Activated T-cell treated with anti-CD3 and anti-CD28 coated beads for 1 hour (primary cell): ENCODE measurements at places on chromosomes 7 and 10.

GRCh38 chr10:70684839-70685454 is 12.6 kb downstream of the ADAMTS14 start:
- DNase-seq: no peak

DNA sequence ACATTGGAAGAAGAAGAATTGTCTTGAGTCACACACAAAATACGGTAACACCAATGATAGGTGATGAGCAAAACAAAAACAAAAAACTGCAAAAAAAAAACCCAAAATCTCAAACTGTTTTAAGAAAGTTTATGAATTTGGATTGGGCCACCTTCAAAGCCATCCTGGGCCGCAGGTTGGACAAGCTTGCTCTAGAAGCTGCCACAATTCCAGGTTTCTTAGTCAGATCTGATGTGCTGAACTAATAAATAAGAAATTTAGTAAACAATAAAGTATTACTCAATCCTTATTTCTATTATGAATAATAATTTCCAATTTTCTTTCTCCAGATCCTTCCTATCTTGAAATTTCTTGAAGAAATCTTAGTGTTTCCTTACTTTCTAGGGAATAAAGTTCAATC is 10.0 kb downstream of the WASL start:
- DNase-seq: no peak

DNA sequence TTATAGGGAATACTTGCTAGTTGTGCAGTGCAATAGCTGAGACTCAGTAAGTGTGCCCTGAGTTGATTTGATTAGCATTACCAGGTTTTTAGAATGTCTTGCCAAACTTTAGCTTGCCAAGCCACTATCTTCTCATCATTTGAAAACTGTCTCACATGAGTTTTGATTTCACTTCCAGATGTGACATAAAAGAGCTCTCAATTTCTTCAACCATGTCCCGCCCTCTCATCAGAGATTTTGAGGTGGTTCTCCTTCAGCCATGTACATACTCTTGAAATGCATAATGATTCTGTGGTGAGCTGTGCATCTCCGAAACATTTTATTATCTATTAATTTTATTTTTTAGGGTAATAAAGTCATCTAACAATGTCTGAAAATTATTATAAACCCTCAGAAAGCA is 215.0 kb upstream of the SEMA3E start:
- DNase-seq: no peak

DNA sequence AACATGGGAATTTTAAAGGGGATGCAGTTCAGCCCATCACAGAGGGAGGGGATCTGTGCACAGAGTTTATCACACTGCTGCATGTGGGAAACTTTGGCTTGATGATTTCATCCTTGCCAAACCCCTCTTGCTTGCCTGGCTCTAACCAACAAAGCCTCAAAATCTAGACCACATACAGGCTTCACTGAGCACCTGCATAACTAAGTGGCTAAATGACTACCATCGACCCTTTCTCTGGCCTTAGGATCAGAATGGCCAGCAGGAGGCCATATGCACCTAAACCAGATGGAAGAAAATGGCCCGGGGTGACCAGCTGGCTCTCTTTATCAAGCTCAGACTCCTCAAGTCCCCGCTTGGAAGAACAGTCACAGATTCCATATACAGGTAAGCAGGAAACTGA is 15.6 kb upstream of the ZNF25 start:
- no peak for DNase-seq

- DNase-seq: no peak
Measured at GRCh38 chr10:129426606-129427005, 40.4 kb upstream of the MGMT start.

GRCh38 chr7:45028920-45029344 is 28.9 kb downstream of the CCM2 start:
- DNase-seq: no peak

DNA sequence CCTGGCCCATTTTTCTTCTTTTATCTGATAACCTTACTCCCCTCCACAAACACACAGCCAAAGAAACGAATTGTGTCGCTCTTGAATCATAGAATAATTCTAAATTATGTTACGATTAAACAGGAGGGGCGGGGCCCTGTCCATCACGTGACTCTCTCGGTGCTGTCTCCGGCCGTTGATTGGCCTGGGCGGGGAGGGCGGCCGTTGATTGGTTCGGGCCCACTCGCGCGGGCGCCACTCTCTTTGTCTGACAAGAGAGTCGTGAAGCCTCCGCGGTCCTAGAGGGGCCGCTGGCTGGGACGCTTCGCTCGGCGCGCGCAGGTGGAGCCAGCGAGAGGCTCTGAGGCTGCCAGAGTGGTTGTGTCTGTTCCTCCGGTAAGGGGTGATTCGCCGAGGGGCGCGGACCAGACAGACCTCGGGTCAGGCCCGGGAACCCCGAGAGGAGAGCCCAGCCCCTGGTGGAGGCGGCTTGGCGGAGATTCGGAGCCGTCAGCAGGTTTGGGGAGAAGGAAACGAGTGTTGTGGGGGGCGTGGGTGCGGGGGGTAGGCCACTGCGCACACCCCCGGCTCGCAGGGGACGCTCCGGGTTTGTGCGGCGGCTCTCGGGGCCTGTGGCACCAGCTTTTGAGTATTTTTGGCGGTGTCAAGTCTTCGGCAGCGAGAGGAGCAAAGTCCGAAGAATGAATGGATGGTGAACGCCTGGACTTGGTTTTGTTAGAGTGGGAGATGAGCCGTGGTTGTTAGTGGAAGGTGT is at the start of gene ZNF789:
ZNF789 (plus strand) TSS at position 330 of the 754 bp plus-strand sequence. CDS start 3,567 bp downstream, outside the sequence.
- DNase-seq: peak; percentile 98

DNA sequence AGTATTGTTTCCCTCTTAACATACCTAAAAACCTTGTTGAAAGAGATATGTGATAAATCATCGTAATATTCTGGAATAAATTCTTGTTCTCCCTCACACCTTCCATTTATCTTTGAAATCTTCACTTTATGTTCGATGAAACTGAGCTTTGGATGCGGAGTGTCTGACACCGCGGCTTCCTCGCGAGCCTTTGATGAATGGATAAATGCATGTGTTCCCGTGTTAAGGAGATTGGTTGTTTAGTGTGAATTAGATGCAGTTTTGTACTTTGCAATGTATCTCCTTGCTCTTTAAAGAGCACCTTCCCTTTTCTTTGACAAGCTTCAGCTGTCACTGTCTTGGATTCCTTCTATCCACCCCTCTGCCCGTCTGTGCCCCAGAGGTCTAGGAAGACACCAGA is 138.1 kb downstream of the DOCK1 start:
- no peak for DNase-seq

DNA sequence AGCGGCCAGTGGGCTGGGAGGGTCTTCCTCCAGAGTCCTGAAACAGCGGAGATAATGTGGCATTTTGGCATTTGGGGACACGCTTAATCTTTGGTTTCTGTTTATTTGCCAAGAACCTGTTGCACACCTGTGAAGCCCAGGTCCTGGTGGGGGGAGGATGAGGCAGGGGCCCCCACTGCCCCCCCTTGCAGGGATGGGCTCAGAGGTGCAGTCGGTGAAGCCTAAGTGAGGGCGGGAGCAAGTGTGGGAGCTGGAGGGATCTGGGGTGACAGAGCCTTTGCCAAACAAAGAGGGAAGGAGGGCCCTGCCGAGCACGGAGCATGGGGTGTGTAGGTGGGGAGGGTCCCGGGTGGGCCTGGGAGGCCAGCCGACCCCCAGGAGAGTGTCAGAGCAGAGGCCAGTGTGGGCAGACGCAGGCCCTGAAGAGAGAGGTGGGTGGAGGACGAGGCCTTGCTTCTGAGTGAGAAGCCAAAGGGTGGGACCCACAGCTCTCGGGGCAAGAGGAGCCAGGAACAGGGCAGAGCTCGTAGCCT is 62.1 kb upstream of the ADGRA1 start:
- DNase-seq: no peak

DNA sequence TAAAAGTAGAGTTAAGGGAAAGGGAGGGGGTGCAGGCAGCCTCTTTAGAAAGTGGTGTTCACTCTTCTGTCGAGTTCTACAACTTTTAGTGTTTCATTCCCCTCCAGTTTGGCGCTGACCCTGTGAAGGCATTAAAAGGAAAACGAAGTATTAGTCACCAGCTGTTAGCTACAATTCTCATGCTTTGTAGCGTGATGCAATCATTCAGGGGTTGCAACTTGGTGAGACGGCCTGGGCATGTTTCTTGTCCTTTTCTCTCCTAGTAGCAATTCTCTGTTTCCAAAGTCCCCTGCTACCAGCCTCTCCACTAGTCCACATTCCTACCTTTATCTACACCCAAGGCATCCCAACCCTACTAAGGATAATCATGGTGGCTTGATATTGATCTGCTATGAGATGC is 33.7 kb upstream of the DGKI start:
- no peak for DNase-seq

DNA sequence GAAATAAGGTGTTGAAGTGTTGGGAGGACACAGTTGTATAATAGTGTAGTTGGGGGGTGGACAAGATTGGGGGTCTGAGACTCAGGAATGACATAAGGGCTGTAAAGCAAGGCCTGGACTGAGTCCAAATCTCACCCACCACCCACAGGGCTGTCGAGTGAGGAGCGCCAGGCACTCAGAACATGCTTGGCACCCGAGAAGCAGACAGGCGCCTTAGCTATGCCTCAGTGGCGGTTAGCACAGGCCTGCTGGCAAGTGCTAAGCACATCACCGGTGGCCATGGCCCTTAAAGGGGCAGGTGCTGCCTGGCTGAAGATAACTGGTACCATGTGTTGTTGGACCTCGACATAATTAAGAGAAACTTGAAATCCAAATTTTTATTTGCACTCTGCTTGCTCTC is 90.7 kb downstream of the COL13A1 start:
- no peak for DNase-seq
